ENCODE measurements at places on chromosomes 5 and 9.

- no peak for DNase-seq
These were observed 9.6 kb downstream of the NEK6 start for GRCh38 chr9:124267271-124267807.

- no peak for DNase-seq
These were observed 322.3 kb upstream of the CDH6 start for GRCh38 chr5:30871196-30871595.

DNA sequence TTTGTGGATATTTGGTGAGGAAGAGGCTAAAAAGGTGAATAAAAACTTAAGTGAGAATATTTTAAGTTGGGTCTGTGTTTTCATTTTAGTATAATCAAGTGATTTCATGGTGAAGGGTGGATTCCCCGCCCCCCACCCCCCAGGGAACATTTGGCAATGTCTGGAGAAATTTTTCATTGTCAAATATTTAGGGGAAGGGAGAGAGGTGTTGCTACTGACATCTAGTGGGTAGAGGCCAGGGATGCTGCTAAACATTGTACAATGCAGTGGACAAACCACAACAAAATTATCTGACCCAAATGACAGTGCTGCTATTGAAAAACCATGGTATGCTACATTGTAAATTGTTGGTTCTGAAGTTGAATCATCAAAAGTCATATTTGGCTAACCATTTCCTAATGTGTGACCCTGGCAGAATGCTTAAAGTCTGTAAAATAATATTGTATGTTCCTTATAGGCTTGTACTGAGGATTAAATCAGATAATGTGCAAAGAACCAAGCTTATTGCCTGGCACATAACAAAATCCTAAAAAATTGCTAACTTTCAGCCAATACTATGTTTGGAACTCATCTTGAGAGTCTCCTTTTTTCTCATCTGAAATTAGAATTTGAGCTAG, 5.6 kb downstream of the C5orf24 start:
- no peak for DNase-seq

DNA sequence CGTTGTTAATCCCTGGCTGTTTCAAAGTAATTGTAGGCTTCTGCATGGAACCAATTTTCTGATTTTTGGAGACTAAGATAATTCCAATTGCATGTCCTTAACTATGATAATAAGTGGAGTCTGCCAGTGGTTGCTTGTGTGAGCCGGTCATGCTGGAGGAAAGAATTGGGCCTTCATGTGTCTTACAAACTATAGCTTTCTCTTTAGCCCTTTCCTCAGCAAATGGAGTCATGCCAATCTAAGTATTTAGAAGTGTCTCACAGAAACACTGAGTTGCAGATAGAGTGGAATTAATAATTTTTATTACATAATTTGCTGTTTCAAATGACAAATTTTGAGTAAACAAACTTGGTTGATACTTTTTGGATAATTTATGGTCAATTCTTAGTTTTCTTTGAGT, 200.4 kb downstream of the FBXL7 start:
- no peak for DNase-seq

GRCh38 chr9:96486386-96487028, 36.5 kb downstream of the HABP4 start:
- DNase-seq = no peak

DNA sequence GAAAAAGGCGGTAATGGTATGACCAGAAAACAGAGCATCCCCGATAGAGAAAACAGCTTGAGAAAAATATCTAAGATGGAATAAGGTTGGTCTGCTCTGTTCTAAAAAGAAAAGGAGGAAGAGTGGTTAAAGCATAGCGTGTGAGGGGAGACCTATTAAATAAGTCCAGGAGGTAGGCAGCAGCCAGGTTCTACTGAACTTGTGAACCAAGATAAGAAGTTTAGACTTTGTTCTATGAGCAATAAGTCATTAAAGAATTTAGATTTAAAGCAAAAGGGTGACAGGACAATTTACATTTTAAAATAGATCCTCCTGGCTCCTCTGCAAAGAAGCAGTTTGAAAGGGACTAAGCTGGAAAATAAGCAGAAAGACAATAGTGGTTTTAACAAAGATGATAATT, 81.3 kb upstream of the COX7C start:
- no peak for DNase-seq

GRCh38 chr5:143671674-143672569, 140.0 kb upstream of the HMHB1 start:
- no peak for DNase-seq

- no peak for DNase-seq
These were observed 211.6 kb downstream of the MSX2 start for GRCh38 chr5:174935854-174936474.

GRCh38 chr9:3386753-3387152, 139.0 kb downstream of the RFX3 start:
- DNase-seq = no peak

- DNase-seq = no peak
These were observed 9.5 kb upstream of the IL3 start for GRCh38 chr5:132050661-132051552.

DNA sequence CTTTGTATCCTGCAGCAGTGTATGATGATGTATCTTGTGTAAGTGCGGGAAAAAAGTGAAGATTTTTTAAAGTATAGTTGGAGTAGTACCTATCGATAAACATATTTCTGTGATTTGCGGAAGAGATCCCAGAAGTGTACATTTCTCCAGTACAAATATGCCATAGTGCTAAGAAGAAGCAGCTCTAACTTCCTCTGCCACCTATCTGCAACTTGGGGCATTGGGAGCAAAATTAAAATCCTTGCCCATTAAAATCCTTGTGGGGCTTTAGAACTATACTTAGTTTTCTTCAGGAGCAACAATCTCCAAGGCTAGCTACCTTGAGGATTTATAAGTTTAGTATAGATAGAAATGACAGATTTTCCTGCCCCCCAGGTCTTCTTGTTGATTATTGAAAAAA, 123.7 kb downstream of the VCAN start:
- DNase-seq = no peak

GRCh38 chr5:78116167-78116566, 178.3 kb downstream of the AP3B1 start:
- no peak for DNase-seq

DNA sequence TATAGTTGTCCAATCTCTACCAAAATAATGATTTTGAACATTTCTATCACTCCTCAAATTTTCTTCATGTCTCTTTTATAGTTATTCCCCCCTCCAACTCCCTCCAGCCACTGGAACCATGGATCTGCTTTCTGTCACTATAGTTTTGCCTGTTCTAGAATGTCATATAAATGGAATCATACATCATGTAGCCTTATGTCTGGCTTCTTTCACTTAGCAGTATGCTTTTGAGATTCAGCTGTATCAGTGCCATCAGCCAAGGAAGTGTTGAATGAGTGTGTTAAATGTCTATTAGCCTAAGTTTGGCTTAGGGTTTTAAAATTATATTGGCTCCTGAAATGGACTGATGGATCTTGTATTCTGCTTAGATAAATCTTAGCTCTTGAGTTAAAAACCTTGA, 36.0 kb downstream of the UBE2D2 start:
- DNase-seq = no peak
